ENCODE measurements at places on chromosomes 3 and 15.
A peak's percentile ranks its signal among the peaks of the same experiment; 100 is the strongest.

GRCh38 chr3:68378631-68379030, 553.7 kb downstream of the TAFA4 start:
- DNase-seq: no peak

- DNase-seq: no peak
These were observed 79.4 kb downstream of the PEX5L start for GRCh38 chr3:179957264-179957845.

DNA sequence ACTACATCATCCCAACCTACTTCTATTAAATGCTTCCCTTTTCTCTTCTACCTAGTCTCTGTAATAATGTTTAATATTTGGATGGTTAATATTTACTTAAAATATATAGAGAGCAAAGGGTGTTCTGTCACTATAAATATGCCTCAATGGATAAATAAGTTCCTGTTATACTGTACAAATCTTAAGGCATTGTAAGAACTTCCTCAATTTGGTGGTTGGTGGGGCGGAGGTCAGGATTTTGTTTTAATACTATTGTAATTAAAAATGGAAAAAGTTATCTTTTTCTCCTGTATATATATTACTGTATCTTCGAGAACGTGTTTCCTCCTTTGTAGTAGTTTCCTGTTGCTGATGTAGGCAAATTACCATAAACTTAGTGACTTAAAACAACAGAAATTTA, 41.5 kb downstream of the SPRED1 start:
- DNase-seq: no peak

DNA sequence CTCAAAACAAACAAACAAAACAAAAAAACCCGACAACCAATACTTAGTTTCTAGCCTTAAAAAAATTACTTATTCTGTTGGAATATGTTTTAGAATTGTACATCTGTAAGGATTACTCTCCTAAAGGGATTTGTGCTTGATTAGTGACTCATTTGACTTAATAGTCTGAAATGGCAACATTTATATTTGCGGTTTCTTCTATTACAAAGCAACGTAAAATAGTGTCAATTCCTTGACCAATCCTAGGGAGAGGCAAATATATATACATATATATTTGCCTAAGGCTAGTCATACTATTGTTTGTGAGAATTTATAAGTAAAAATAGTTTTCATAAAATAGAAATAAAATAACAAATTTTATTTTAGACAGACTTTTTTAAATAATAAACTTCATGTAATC, 39.7 kb downstream of the C3orf62 start:
- DNase-seq: no peak

DNA sequence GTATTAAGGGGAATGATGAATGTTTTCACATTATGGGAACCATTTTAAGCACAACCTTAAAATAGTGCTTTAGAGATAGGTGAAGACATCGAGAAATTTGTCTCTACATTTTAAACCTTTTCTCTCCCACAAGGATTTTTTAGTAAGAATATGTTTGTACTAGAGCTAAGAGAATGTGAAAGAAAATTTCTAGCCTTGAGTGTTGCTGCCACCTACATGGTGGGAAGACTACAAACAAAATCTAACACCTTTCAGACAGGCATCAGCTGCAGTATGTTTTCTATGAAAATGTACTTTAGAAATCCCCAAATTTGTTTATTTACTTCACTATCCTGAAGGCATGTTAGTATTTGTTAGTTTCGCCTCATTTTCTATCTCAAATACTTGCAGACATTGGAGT, 247.4 kb downstream of the WDR72 start:
- no peak for DNase-seq

GRCh38 chr3:45367453-45367871, 20.9 kb upstream of the LARS2 start:
- DNase-seq: no peak

GRCh38 chr15:80778621-80778963, 578 bp upstream of the CEMIP start:
- no peak for DNase-seq

GRCh38 chr3:56383092-56383491, 85.2 kb downstream of the ERC2 start:
- no peak for DNase-seq

- no peak for DNase-seq
These were observed 40.8 kb upstream of the SLC6A11 start for GRCh38 chr3:10775259-10775658.

DNA sequence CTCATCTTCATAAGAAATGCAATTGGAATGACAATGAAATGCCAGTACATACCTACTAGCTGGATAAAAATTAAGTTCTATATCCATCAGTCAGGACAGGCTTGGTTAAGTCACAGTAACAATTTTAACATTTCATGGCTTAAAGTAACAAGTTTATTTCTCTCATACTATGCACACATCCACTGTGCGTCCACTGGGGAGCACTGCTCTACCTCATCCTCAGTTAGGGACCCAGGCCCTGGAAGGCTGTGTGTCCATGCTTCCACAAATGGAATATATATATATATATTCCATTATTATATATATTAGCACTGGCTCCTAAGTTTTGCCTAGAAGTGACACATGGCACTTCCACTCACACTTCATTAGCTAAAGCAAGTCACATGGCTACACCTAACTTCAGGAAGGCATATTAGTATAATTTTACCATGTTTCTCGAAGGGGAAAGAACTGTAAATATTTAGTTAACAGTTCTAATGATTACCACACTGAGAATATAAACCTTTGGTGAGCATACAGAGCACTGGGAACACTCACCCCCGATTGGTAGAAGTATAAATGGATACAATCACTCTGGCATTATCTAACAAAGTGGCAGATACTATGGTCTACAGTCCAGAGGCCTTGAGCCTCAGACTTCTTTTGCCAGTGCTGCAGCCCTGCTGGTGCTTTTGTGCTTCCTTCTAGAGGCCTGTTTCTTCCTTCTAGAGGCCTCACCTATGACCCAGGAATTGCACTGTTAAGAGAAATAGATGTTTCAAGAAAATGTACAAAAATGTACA, 28.6 kb downstream of the AP3S2 start:
- no peak for DNase-seq

GRCh38 chr3:189787191-189787590, 156.0 kb downstream of the TP63 start:
- no peak for DNase-seq

GRCh38 chr3:15499536-15499935, 22.0 kb downstream of the COLQ start:
- DNase-seq: no peak

DNA sequence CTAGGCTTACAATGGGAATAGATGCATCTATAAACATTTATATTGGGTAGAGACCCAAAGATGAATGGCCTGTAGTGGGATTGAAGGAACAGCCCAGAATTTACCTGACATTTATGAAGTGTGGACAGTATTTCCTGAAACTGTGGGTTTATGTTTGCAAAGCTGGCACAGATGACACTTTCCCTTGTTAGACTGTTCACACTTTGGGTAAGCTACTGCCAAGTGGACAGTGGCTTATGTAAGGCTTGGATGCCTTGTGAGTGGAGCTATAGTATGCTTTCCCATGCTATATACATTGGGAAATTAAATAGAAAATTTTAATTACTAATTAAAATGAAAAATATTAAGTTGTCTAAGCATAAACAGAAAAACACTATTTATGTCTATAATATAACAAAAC, 48.5 kb downstream of the STARD9 start:
- no peak for DNase-seq

- DNase-seq: no peak
These were observed 1234.7 kb downstream of the ROBO2 start for GRCh38 chr3:78274475-78275065.

DNA sequence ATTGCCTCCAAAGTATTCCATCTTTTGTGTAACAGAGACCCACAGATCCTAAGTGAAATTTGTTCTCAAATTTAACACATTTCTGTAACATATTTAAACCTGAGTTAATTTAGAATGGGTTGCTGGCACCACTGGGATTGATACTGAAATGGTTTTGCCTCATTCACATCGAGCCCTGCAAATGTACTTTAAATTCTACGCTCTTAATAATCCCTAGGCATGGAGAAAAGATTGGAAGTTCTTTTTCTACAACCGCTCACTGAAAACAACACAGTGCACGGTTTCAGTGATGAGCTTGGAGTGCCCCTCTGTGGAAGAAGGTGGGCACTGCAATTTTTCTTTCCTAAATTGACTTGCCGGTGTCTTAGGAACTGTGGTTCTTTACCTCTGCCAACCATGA, 109.9 kb upstream of the ATP11B start:
- DNase-seq: no peak

DNA sequence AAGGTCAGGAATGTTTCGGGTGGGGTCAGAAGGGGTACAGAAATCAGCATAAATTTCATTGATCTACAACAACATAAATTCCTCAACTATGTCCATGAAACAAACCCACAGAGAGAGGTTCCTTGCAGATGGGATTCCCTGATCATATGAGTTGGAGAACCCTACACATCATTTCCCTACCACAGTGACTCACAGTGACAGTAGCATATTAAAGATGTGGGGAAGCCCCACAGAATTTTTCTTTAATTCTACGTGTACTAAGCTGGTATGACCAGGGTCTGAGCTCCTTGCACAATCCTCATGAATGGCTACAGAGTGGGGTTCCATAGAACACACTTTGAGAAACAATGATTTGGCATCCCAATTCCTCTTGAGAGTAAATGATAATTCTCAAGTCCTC, 116.9 kb upstream of the RAD18 start:
- no peak for DNase-seq

GRCh38 chr15:63495780-63496488, 8.5 kb upstream of the USP3 start:
- DNase-seq: no peak

- no peak for DNase-seq
These were observed 479.4 kb downstream of the RBMS3 start for GRCh38 chr3:29760226-29760685.

DNA sequence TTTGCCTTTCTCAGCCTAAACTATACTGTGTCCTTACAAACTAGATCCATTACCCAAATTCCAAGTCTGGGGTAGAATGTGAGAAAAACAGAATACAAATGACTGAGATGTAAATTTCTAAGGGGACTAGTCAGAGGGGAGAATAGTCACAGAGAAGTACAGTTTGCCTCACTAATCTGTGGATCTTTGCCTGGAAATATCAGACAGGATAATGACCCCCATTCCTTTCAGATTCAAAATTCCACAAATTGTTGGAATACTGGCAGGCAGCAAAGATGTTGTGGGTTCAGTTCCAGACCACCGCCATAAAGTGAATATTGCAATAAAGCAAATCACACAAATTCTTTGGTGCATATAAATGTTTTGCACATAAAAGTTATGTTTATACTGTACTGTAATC, 762.8 kb upstream of the NR2F2 start:
- DNase-seq: no peak

GRCh38 chr15:75030023-75030413, 6.6 kb downstream of the PPCDC start:
- DNase-seq: no peak

DNA sequence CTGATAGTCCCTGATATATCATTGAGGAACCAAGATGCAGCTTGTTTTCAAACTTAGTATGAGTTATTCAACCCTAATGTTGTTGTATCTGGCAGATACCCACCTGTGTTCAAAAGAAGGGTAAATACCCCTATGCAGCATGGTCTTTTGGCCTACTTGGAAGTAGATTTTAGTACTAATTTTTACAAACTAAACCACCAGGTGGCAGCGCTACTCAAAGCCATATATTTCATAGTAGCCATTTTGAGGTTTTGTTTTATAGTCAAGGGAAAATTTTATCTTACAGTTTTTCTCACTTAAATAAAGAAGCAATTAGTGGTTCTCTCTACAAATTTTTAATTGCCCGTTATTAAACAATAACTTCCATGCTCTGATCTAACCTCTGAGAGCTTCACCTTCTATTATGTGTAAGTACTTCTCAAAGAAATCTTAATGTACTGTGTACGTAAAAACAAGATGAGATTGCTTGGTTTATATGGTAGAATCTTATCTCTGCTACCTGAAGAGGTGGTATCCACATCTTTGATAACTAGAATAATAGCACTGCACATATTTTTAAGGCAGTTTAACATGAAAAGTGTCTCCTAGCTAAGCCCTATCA, 31.5 kb upstream of the MLF1 start:
- peak; percentile 26 for DNase-seq

- no peak for DNase-seq
These were observed 14.0 kb downstream of the PLCL2 start for GRCh38 chr3:16898595-16899395.

DNA sequence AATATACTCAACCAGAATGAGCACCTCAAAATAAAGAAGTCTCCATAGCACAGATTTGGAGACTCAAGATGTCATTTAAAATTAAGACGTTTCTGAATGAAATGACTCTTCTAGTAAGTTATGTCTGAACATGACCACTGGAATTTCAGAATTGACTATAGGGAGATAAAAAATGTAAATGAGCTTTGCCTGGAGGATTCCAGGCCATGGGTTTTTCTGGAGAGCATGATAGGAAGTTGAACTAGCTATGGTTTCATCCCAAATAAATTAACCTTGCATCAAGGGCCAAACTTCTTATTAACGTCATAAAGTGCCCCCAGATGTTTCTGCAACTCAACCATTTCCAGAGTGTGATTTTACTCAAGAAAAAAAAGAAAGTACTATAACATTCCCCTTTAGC, 222.6 kb upstream of the NR2F2 start:
- DNase-seq: no peak

DNA sequence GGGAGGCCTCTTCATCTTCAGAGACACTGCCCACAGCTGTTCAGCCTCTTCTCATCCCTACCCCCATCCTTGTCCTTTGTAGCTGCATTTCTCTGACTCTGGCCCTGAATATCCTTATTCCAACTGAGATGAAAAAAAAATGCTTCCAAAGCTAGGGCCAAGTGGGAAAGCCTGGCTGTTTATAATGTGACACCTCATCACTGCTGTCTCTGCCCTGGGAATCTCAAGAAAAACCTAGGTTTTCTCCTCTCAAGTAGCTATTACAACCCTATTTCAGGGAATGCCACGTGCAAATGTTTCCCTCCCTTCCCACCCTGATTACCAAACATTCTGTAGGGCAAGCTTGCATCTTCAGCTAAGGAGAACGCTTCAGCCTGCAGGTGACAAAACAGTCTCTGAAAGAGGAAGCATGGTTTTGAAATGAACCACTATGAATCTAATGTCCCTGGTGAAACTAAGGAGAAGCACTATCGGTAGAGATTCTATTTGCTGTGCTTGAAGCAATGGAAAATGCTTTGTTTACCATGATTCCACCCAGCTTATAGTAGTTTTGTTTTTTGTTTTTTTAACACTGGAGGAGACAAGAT, 65.4 kb downstream of the USF3 start:
- no peak for DNase-seq
